ENCODE measurements at places on chromosomes 16 and 17.
A peak's percentile ranks its signal among the peaks of the same experiment; 100 is the strongest.

GRCh38 chr17:10177913-10178505, 20.4 kb downstream of the GAS7 start:
- DNase-seq = no peak

GRCh38 chr16:1331712-1332617, 1.5 kb upstream of the BAIAP3 start:
- DNase-seq = peak; percentile 48

DNA sequence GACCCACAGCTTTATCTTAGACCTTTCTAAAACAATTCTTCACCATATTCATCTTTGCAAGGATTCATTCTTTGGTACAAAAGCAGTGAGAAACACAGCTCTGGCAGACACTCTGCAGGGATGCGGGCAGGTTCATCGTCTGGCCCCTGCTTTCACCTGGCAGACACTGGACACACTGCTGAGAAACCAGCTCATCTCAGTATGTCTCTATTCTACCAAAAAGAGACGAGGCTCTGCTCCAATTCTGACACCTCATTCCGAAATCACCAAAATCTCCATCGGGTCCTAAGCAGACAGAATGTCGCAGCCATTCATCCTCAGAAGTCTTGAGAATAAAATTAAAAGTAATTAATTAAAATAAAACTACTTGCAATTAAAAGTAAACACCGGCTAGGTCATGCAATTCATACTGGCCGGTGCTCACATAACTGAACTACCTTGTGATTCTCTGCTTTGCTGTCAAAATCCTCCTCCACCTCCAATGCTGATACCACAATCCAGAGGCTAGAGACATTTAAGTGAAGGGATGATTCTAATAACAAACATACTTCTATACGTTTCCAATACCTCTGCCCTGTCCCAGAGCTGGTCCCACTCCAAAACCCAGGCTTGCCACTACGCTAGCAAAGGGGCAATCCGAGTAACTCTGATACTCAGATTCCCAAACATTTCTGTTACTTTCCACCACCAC, 1.3 kb downstream of the RNF157 start:
- no peak for DNase-seq

DNA sequence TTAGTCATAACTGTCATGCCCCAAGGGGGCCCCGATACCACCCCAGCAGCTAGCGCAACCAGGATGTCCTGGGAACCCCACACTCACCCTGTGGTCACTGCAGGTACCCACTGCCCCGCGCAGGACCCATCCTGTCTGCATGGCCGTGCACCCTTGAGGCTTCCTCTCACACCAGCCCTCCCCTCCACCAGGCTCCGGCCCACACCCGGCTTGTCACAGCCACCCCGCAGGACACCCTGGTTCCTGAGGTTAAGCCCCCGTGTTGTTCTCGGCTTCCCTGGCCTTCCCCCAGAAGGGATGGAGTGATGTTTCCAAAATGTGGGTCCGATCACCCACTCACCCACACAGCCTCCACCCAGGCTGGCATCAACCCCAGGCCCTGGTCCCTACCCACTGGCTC, 7.5 kb downstream of the DNASE1L2 start:
- DNase-seq = no peak

DNA sequence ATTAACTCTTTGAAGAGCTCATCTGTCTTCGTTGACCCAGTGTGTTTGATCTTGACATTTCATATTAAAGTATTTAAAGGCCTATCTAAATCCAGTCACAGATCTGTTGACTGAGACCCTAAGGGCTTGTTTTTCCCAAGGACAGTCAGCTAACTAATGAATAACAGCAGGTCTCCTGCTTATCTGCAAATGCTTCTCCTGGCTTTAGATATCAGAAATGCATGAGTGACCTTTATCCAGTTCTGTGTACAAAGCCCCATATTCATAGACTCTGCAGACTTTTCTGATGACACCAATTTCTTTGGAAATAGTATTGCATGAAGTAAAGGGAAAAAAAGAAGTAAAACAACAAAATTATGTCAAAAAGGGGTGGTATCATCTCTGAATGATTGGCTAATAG, 70.3 kb downstream of the YPEL2 start:
- no peak for DNase-seq

DNA sequence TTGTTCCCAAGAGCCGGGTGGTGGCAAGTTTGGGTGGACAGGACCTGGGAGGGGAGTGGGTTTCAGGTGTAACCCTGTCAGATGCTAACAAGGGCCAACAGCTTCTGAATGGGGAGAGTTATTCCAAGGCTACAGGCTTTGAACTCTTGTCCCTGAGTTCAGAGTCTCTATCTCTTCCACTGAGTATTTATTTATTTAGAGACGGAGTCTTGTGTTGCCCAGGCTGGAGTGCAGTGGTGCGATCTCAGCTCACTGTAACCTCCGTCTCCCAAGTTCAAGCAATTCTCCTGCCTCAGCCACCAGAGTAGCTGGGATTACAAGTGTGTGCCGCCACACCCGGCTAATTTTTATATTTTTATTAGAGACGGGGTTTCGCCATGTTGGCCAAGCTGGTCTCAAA, 2.6 kb upstream of the SETD1A start:
- no peak for DNase-seq

DNA sequence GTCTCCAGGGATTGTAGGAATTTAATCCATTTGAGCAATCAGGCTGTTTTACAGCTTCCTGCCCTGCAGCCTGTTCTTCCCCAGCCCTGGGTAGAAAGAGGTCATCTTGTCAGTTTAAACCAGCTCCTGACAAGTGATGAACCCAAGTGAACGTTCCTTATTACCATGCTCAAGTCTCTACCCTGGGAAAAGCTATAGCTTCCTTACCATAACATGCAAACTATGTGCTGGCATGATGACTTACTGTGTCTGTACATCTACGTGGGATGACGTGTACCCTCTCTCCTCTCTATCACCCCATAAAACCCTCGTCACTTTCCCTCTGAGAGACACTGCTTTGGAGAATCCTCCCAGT, 452.2 kb downstream of the XYLT1 start:
- DNase-seq = no peak

DNA sequence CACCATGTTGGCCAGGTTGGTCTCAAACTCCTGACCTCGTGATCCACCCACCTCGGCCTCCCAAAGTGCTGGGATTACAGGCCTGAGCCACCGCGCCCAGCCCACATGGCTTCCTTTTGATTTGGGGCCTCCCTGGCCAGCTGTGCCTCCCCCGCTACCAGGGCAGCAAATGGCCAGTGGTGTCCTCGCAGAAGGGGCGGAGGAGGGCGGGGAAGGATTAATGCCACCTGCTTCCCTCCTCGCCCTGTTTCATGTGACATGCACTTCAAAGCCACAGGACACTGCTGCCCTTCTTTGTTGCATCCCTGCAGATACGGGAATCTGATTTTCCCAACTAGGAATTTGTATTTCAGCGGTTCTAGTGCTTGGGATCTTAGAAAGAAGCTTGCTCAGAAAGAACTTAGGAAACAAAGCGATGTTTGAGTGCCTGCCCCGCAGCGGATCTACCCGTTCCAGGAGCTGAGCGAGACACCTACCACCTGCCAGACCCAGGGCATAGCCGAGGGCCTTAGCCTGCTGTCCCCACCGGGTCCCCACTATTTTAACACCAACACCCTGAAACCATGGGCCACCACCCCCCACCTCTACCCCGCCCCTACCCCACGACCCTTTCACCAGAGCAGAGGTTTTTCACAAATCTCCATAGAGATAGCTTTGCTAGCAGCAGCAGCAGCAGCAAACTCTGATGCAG, 37.7 kb upstream of the CCDC182 start:
- DNase-seq = no peak

DNA sequence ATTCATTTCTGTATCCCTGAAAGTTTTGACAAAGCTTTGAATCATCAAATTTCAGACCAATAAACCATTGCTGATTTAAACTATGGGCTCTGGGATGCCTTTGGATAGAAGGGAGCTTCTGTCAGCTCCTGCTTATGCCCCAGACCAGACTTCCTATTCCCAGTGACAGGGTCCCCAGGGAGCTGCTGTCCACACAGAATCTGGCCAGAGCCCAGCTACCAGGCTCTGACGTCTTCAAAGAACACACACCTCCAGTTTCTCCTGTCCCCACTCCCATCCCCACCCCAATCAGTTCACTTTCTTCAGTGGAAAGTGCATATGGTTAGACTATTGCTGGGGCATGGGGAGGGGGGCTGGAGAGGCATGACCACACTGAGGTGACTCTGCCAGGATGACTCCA, 51.6 kb upstream of the SREBF1 start:
- no peak for DNase-seq

DNA sequence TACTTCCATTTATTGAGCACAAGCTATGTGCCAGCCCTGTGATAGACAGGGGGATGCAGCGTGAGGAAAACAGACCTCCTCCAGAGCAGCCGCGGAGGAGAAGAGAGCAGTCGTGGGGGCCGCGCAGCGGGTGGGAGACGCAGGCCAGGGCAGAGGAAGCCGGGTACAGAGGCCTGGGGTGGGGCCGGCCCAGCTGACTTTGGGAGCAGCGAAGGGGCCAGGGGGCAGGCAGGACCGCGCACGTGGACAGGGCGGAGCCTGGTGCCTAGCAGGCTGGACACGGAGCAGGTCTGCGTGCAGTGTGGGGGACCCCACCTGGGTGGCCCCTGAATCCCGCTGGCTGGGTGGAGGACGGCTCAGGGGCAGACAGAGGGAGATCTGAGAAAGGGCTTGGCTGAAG, 46.2 kb downstream of the ZFPM1 start:
- DNase-seq = no peak

DNA sequence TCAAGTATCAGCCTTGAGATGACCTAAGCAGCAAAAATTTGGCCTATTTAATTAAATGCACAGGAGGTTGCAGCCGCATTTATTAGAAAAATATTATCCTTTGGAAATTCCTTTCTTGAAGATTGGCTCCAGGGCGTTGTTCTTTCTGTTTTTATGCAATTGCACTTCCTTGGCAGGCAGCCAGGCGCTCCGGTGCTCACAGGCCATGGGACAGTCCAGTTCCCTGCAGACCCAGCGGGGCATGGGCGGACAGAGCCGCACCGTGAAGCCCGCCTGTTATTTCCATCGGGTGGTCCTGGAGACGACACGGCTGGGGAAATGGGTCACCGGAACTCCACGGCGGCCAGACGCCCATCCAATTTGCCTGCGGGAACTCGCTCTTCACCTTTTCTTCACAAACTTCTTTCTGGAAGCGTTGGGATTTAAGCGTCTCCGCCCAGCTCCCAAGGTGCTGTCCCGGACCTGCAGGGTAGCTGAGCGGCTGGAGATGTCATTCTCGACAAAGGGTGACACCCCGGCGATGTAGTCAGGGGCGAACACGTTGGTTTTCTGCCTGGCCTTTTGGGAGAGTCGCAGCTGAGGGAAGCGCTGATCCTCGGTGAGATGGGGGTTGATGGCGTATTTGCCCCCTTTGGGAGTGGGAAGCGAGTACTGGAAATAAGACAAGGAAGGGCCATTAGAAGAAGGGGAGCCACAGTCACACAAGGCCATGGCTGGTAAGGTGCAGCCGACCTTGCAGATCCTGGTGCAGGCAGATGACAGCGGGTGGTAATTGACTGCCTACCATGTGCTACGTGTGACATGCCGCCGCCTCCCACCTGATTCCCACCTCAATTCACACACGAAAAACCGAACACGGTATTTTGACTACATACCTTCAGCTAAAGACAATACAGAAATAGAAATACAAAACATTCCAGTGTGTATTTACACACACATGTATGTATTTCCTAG, 12.5 kb downstream of the NOB1 start:
- no peak for DNase-seq
